ENCODE measurements at places on chromosomes 1 and 21.

DNA sequence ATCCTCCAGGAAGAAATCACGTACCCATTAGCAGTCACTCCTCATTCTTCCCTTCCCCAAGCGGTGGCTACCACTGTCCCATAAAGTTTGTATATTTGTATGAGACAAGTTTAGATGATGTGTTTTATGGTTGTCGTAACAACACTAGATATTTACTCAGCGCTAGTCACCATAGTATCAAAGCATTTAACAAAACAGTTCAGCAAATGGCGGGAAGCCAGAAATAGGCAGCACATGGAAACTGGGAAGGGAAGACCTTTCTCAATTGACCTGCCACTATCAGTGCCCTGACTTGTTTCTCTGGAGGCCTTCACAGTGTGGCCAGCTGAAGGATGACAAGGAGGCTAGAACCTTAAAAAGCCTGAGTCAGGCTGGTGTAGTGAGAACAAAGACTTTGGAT lies 31.1 kb downstream of the CNST start:
- no peak overlapping the region for H3K4me3 ChIP-seq
- H3K27me3 ChIP-seq, result no peaks in the 10 kb centered on the region
- no peak for DNase-seq
- H3K27ac ChIP-seq, result no peak overlapping the region
- H3K36me3 ChIP-seq, result no peaks in the 10 kb centered on the region
- H3K4me1 ChIP-seq, result peaks cover 9% of the 10 kb centered on the region

DNA sequence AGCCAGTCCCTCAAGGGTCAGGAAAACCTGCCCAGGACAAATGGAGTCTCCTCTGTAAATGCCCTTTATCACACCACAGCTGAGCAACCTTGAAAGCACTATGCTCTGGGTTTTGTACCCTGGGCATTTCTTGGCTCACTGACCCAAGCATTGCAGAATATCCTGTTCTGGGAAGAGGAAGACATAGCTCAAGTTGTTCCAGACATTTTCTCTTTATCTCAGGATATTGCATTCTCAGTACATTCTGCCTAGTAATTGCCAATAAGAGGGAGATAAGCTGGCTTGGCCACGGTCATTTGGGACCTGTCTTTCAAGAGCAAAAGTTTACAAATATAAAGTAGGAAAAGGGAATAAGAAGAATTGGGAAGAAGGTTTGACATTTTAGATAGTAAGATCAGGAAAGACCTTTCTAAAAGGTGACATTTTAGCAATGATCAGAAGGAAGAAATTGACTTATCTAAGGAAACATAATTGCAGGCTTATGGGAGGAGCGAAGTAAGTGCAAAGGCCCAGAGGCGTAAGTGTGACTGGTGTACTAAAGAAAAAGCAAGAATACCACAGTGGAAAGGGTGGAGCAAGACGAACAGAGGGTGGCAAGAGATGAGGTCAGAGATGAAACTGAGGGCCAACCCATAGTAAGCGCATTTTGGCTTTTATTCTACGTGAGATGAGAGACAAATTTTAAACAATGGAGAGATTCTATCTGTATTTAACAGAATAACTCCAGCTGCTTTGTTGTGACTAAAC lies 394.0 kb upstream of the CXADR start:
- H3K27me3 ChIP-seq, result no peaks in the 10 kb centered on the region
- peak; percentile 69 for DNase-seq
- no peak overlapping the region for H3K27ac ChIP-seq
- H3K36me3 ChIP-seq, result no peaks in the 10 kb centered on the region
- no peaks in the 10 kb centered on the region for H3K4me1 ChIP-seq
- H3K4me3 ChIP-seq, result no peak overlapping the region

GRCh38 chr1:237043846-237044636 lies 2.1 kb downstream of the RYR2 start:
- DNase-seq, result no peak
- no peak overlapping the region for H3K4me3 ChIP-seq
- no peak overlapping the region for H3K27ac ChIP-seq

GRCh38 chr1:30449428-30450147 lies 273.8 kb downstream of the MATN1 start:
- H3K36me3 ChIP-seq, result no peaks in the 10 kb centered on the region
- no peaks in the 10 kb centered on the region for H3K4me1 ChIP-seq
- DNase-seq, result no peak
- H3K4me3 ChIP-seq, result no peak overlapping the region

- H3K27me3 ChIP-seq, result no peaks in the 10 kb centered on the region
- no peak for DNase-seq
- peaks cover 18% of the 10 kb centered on the region for H3K4me1 ChIP-seq
- H3K4me3 ChIP-seq, result no peak overlapping the region
These were observed 2.5 kb downstream of the S100A11 start for GRCh38 chr1:152034324-152034653.

- H3K27ac ChIP-seq, result no peak overlapping the region
- H3K4me1 ChIP-seq, result no peaks in the 10 kb centered on the region
- no peaks in the 10 kb centered on the region for H3K36me3 ChIP-seq
- no peaks in the 10 kb centered on the region for H3K27me3 ChIP-seq
These were observed 53.4 kb downstream of the DMRTA2 start for GRCh38 chr1:50369830-50370229.

GRCh38 chr1:100584761-100585745 lies 47.1 kb downstream of the GPR88 start:
- H3K27ac ChIP-seq, result peak overlapping the region; percentile 65
- peak; percentile 35 for DNase-seq
- H3K27me3 ChIP-seq, result no peaks in the 10 kb centered on the region
- H3K4me3 ChIP-seq, result no peak overlapping the region

DNA sequence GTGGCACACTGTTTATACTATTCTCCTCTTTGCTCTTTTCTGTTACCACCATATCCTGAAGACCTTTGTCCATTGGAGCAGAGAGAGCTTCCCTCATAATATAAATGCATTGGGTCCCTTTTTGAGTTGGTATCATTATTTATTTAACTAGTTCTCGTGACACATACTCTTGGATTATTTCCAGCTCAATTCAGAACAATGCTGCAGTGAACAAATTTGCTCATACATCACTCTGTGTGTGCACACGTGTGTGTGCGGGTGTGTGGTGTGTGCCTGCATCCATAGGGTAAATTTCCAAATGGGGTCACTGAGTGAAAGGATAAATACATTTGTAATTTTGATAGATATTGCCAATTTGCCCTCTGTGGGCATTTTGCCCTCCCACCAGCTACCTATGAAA lies 5.8 kb downstream of the PLA2G2A start:
- H3K27me3 ChIP-seq, result no peaks in the 10 kb centered on the region
- DNase-seq, result no peak
- H3K27ac ChIP-seq, result no peak overlapping the region
- peaks cover 9% of the 10 kb centered on the region for H3K4me1 ChIP-seq
- no peak overlapping the region for H3K4me3 ChIP-seq

DNA sequence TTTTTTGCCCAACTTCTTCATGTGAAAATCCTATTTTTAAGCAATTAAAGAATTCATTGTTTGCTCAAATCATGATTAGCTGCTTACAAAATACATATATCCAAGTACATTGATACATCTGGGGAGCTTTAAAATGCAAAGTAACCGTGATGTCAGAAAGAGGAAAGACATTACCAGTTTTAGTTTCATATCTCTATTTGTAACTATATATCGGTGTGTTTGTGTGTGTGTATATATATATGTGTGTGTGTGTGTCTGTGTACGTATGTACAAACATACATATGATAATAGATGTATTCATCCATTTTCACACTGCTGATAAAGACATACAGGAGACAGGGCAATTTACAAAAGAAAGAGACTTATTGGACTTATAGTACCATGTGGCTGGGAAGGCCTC lies 310.1 kb downstream of the DPYD start:
- no peaks in the 10 kb centered on the region for H3K4me1 ChIP-seq
- no peaks in the 10 kb centered on the region for H3K27me3 ChIP-seq
- DNase-seq, result no peak

DNA sequence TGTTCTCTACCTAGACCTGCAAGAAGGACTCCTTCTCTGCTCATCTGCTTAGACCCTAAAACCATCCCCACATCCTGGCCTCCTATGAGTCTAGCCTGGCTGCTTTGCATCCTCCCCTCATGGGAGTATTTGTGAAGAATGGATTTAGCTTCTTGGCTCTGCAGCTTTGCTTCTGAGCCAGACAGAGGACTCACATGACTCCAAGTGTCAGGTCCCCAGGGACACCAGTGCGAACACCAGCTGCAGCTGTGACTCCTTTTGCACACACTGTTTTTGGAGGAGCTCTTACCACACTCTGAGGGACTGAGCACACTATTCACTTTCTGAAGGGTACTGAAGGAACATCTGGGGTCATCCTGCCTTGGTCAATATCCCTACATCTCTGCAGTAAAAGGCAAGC lies 131.8 kb upstream of the SGIP1 start:
- H3K27me3 ChIP-seq, result no peaks in the 10 kb centered on the region
- H3K4me1 ChIP-seq, result peaks cover 20% of the 10 kb centered on the region
- H3K4me3 ChIP-seq, result no peak overlapping the region
- no peak overlapping the region for H3K27ac ChIP-seq
- DNase-seq, result peak; percentile 73

GRCh38 chr1:54338464-54338863 lies 67.7 kb downstream of the SSBP3 start:
- DNase-seq, result no peak
- H3K27me3 ChIP-seq, result no peaks in the 10 kb centered on the region
- no peaks in the 10 kb centered on the region for H3K36me3 ChIP-seq

DNA sequence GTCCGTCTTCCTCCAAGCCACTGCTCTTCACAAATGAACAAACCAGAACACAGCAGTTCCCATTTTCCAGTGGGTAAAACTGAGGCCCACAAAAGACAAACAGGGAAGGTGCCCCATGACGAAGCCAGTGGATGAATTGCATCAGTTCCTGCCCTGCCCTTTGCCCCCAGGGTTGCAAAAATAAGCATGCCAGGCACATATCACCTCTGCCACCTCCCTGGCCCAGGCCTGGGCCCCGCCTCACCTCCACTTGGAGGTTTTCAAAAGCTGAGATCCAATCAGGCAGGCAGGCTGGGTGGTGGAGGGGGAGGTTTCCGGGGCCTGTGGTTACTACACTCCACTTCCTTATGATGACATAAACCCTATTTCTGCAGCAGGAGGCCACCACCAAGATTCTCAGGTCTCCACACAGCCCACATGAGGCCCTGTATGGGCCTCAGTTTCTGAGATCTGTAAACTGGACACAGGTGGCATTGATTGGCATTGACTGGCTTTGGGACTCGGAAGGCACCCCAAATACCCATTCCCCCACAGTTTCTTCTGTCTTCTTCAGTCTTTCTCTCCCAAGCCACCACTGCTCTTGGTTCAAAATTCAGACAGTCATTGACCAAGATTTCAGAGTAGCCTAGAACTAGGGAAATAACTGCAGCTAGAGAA lies 4.1 kb downstream of the KIF21B start:
- H3K4me1 ChIP-seq, result peaks cover 23% of the 10 kb centered on the region
- no peak overlapping the region for H3K27ac ChIP-seq
- no peak overlapping the region for H3K4me3 ChIP-seq
- no peaks in the 10 kb centered on the region for H3K36me3 ChIP-seq
- peak; percentile 45 for DNase-seq
- no peaks in the 10 kb centered on the region for H3K27me3 ChIP-seq

GRCh38 chr1:8384088-8384487 lies 66.2 kb downstream of the SLC45A1 start:
- H3K4me3 ChIP-seq, result no peak overlapping the region
- no peak for DNase-seq
- H3K4me1 ChIP-seq, result peaks cover 50% of the 10 kb centered on the region
- H3K27ac ChIP-seq, result no peak overlapping the region
- H3K27me3 ChIP-seq, result no peaks in the 10 kb centered on the region

GRCh38 chr1:1208713-1209433 lies 2.5 kb upstream of the TNFRSF18 start:
- H3K27ac ChIP-seq, result no peak overlapping the region
- no peaks in the 10 kb centered on the region for H3K27me3 ChIP-seq
- no peaks in the 10 kb centered on the region for H3K36me3 ChIP-seq
- no peak overlapping the region for H3K4me3 ChIP-seq
- no peak for DNase-seq

- DNase-seq, result no peak
- no peak overlapping the region for H3K4me3 ChIP-seq
- no peaks in the 10 kb centered on the region for H3K27me3 ChIP-seq
- no peak overlapping the region for H3K27ac ChIP-seq
- H3K36me3 ChIP-seq, result no peaks in the 10 kb centered on the region
These were observed 24.8 kb downstream of the F11R start for GRCh38 chr1:160996178-160996577.

DNA sequence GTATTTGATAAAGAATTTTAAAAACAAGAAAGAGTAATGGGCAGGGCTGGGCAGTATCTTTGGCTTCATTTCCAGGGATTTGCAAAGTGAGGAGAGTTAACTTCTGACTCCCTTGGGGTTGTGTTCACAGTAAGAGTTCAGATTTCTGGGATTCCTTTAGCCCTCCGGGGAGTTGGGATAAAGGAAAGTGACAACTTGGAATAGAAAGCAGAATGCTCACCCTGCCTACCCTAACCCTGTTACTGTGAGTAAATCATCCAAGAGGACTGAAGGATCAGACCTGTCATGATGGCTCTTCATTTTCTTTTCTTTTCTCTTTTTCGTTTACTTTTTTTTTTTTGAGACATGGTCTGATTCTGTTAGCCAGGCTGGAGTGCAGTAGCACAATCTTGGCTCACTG lies 76.1 kb downstream of the CACHD1 start:
- H3K4me3 ChIP-seq, result no peak overlapping the region
- H3K4me1 ChIP-seq, result peaks cover 2% of the 10 kb centered on the region
- H3K27me3 ChIP-seq, result no peaks in the 10 kb centered on the region
- H3K36me3 ChIP-seq, result no peaks in the 10 kb centered on the region
- no peak for DNase-seq
- no peak overlapping the region for H3K27ac ChIP-seq

Data from testis (tissue), 5 donors.